ENCODE measurements at places on chromosomes 2 and 18. TPM values are rescaled to one million over a fixed set of nuclear protein-coding genes. Genes with fewer than 3 reads are reported as not detected.

Gene ANKRD62
- total RNA-seq = not detected

Gene PRSS56
- total RNA-seq = not detected

Gene FARSB
- 27.2 TPM for total RNA-seq

Gene SGPP2
- total RNA-seq = not detected

Gene SERPINB11
- total RNA-seq = not detected

Gene OR6B2
- not detected for total RNA-seq

Gene LAMA3
- total RNA-seq = 0.18 TPM

Gene PPP1R1C
- 0.28 TPM for total RNA-seq

Gene HMSD
- total RNA-seq = 0.28 TPM

Gene SERPINB13
- not detected for total RNA-seq

Gene ZBTB7C
- not detected for total RNA-seq

Gene GYPC
- total RNA-seq = 53.6 TPM

Gene ASB18
- total RNA-seq = not detected

Gene ASTL
- total RNA-seq = not detected

Gene FTCDNL1
- total RNA-seq = 0.18 TPM

Gene HJURP
- 22.6 TPM for total RNA-seq

Gene DPYSL5
- total RNA-seq = not detected

Measured in IMR-90 (cell line).